A673 (cell line): ENCODE measurements at places on chromosomes 12 and 14. TPM values are rescaled to one million over a fixed set of nuclear protein-coding genes. Genes with fewer than 3 reads are reported as not detected.
A peak's percentile ranks its signal among the peaks of the same experiment; 100 is the strongest.

RGS6 gene
- total RNA-seq: not detected in 2 replicates

DNA sequence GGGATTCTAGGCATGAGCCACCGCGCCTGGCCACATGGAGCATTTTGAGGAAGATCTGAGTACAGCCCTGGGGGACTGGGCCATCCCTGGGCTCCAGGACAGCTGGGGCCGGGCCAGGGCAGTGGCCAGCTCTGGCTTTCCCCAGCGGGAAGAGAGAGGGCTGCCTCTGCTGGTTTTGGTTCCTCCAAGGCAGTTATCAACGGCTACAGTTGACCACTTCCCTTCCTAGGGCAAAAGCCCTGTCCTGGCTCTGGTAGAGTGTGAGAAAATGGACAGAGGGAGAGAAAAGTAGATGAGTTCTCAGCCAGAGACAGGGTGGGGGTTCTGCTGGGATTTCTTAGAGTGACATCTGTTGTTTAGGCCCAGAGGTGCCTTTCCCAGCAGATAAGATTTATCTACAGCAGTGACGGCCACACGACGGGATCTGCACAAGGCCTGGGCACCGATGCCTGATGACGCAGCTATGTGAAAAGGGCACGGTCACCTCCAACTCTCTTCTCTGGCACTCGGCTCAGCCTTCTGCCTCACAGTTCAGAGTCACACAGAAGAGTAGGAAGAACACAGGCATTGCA, 5.5 kb upstream of the HVCN1 start:
- DNase-seq: no peak

- no peak for DNase-seq
Measured at GRCh38 chr14:93103392-93104080, 12.2 kb downstream of the ITPK1 start.

DNA sequence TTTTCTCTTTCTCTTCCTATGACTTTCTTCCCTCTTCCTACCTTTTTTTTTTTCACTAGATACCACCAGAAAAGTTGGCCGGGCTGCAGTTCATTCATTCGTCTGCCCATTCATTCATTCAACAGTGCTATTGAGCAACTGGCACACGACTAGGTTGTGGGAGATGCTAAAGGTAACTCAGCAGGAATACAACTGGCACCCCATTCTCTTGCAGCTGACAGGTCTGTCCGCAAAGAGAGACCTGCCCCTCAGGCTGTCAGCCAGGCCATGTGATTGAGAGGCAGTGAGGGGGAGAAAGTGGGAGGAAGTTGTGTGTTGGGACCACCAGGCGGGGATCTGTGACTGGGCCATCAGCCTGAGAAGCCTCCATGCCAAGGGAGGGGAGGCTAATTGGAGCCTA, 105.2 kb downstream of the TSPAN9 start:
- no peak for DNase-seq

DNA sequence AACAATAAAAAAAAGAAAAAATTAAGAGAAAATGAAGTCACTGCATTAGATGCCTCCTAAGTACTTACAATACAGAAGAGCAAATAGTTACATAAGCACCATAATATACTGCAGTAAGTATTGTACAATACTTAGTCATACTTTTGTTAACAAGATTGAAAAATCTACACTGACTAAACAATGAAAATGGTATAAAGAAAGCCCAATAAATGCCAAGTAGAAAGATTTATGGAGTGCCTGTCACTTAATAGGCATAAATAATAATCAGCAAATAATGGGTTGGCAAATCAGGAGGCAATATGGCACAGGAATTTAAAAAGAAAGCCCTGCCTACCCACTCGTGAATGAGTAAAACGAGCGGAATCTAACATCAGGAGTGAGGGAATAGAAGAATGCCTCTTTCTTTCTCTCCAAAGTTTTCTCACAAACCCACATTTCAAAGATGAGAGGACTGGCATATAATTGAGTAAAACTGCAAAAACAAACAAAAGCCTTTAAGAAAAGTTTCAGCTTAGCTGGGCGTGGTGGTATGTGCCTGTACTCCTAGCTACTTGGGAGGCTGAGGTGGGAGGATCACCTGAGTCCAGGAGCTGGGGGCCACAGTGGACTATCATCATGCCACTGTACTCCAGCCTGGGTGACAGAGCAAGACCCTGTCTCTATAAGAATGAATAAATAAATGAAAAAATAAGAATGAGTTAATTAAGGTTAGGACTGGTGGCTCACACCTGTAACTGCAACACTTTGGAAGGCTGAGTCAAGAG, 36.1 kb downstream of the CRY1 start:
- peak; percentile 21 for DNase-seq
